GM12878 (cell line): ENCODE measurements at places on chromosomes 2 and 18.

DNA sequence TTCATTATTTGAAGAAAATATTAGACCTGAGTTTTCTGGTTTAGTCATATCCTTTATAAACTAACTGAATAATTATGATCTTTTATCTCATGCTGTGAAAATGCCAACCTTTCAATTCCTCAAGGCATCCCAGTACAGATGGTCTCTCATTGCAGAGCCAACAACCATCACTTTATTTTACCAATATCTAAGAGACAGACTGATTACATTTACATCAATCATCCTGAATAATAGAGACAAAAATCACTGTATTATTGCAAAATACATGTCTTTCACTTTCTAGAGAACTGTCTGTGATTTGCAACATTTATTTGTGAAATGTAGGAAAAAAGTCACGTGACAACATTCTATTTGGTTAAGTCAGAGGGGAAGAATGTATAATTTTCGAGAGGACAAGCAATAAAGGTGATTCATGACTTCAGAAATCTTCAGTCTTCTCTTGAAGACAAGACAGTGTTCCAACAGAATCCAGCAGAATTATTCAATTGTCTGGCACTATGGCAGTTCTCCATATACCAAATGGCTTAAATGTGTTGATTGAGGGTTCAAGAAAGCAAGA, 503.6 kb upstream of the SYT4 start:
- no peak for DNase-seq

DNA sequence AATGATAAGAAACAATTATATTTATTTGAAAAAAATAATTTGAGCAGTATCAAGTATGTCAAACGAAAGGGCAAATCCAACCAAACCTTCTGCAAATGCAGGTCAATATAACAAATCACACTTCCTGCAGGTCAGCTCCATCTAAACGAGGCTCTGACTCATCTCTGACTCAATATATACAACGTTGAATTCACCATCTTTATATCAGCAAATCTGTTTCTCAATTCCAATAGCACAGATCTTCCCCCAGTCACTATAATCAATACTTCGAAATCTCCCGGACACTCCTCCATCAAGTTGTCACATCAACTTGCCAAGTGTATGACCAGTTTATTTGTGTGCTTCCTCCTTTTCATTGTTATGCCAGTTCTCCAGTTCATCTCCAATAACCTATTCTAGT, 388.9 kb downstream of the ZEB2 start:
- DNase-seq, result no peak

DNA sequence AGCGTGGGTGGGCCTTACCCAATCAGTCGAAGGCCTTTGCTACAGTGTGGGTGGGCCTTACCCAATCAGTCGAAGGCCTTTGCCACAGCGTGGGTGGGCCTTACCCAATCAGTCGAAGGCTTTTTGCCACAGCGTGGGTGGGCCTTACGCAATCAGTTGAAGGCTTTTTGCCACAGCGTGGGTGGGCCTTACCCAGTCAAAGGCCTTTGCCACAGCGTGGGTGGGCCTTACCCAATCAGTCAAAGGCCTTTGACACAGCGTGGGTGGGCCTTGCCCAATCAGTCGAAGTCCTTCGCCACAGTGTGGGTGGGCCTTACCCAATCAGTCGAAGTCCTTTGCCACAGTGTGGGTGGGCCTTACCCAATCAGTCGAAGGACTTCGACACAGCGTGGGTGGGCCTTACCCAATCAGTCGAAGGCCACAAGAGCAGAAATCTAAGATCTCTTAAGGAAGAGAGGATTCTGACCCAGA, 16.3 kb upstream of the GAL3ST2 start:
- DNase-seq, result no peak

GRCh38 chr2:8244639-8245038, 437.2 kb upstream of the ID2 start:
- DNase-seq, result no peak

- no peak for DNase-seq
Measured at GRCh38 chr18:31102025-31102684, at the start of gene DSC2. DSC2 (minus strand) TSS chr18:31102421; CDS start chr18:31101971, 450 bp downstream.

- DNase-seq, result no peak
Measured at GRCh38 chr18:79457652-79458051, 61.9 kb downstream of the NFATC1 start.

- no peak for DNase-seq
Measured at GRCh38 chr2:217757108-217757463, 245.7 kb downstream of the TNS1 start.

GRCh38 chr2:144894612-144895599, 375.0 kb upstream of the ZEB2 start:
- no peak for DNase-seq

- DNase-seq, result no peak
Measured at GRCh38 chr2:55025627-55026026, 24.6 kb downstream of the RTN4 start.

GRCh38 chr2:159904127-159904958, 106.3 kb upstream of the CD302 start:
- no peak for DNase-seq

GRCh38 chr2:40370007-40370395, 81.9 kb downstream of the SLC8A1 start:
- DNase-seq, result no peak

- no peak for DNase-seq
Measured at GRCh38 chr2:113183264-113183663, 9.5 kb downstream of the PSD4 start.

DNA sequence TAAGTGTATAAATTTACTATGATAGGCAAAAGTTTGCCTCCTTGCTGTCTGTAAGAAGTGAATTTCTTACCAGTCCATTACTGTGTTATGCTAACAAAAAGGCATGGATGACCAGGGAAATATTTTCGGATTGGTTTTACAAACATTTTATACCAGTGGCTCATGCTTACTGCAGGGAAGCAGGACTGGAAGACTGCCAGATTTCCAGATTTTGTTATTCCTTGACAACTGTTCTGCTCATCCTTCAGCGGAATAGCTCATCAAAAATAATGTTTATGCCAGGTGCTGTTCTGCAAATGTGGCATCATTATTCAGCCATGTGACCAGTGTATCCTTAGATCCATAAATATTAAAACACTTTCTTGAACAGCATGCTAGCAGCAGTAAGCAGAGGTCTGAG, 40.4 kb upstream of the NETO1 start:
- no peak for DNase-seq

DNA sequence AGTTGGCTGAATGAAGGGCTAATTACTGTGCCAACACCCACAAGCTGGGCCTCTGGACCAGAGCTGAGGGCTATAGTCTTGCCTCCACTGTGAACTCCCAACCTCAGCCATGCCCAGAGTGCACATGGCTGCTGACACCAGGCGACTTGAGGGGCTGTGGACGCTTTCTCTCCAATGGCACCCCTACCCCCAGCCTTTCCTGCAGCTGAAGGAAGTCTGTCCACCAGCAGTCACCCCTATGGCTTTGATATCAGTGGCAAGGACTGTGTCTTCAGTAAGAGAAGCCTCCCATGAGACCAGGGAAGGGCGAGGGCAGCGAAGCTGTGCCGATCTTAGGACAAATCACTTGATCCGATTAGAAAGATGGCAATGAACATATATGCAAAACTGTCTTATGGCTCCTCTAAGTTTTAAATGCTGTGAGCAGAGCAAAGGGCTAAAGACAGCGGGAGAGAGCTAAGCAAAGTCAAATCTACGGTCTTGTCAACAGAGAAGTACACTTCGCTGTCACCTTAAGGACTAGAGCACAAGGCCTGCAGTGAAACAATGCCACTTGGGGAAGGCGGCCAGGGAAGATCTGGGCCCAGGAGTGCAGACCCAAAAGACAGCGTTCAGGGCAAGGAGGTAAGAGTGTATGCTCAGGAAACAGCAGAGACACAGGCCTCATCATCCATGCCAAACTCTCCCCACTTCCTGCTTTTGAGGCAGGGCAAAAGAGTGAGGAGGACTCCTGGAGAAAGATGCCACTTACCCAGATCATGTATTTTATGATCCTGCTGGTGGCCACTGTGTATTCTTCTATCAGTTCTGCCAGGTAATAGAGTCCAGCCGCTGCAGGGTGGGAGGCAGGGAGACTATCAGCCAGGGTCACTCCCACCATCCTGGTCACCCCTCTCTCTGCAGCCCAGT, 1.5 kb downstream of the TEX261 start:
- DNase-seq, result no peak

DNA sequence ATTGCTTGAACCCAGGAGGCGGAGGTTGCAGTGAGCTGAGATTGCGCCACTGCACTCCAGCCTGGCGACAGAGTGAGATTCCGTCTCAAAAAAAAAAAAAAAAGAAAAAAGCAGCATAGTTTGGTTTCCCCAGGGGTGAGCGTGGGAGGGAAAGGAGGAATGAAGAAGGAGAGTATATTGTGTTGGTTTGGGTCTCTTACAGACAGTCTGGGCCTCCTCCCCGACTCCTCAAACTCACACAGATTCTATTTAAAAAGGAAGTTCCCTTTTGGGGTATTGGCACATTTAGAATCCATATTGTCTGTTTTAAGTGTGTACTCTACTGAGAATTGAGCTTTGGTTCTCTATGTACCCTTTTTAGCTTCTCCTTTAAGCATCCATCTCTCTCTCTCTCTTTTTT, 27.4 kb upstream of the SLC20A1 start:
- no peak for DNase-seq

GRCh38 chr18:6810191-6810590, 80.7 kb downstream of the ARHGAP28 start:
- no peak for DNase-seq

GRCh38 chr2:24955921-24956320, 15.8 kb downstream of the DNAJC27 start:
- no peak for DNase-seq

GRCh38 chr2:8314063-8314462, 367.8 kb upstream of the ID2 start:
- DNase-seq, result no peak

- DNase-seq, result no peak
Measured at GRCh38 chr2:96256611-96257113, 9.1 kb downstream of the TMEM127 start.

DNA sequence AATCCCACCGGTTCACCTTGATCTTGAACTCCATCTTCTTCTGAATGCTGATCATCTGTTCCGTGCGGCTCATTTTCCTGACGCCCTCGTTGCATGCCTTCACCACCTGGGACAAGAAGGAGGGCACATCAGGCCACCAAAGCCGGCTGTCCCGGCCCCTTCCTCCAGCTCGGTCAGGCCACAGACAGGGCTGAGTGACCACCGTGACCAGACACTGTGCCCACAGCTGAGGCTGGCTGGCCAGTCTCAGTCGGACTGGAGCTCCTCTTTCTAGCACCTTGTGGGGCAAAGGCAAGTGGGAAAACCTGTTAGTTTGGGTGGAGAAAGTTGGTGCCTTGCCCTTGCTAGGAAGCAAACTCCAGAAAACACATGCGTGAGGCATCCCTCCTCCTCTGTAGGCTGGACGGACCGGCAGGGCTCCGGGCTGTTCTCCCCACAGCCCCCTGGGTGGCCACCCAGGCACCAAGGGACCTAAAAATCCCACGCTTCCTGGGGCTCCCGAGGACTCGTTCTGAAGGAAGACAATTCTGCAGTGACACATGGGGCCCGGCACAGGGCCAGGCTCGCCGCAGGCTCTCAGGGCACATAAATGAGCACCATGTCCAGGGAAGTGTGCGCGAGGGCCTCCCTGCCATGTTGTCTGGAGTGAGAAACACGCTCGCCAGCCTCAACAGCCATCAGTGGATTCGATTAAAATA, 15.3 kb downstream of the SNORC start:
- no peak for DNase-seq

DNA sequence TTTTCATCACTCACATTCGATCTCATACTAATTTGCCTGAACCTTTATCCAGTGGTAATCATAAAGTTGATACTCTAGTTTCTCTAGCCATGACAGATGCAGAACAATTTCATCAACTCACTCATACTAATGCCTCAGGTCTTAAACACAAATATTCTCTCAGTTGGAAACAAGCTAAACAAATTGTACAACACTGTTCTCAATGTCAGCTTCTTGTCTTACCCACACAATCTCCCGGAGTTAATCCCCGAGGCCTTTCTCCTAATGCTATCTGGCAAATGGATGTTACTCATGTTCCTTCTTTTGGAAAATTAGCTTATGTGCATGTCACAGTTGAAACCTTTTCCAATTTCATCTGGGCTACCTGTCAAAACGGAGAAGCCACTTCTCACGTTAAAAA, 11.5 kb upstream of the CNOT11 start:
- DNase-seq, result no peak

DNA sequence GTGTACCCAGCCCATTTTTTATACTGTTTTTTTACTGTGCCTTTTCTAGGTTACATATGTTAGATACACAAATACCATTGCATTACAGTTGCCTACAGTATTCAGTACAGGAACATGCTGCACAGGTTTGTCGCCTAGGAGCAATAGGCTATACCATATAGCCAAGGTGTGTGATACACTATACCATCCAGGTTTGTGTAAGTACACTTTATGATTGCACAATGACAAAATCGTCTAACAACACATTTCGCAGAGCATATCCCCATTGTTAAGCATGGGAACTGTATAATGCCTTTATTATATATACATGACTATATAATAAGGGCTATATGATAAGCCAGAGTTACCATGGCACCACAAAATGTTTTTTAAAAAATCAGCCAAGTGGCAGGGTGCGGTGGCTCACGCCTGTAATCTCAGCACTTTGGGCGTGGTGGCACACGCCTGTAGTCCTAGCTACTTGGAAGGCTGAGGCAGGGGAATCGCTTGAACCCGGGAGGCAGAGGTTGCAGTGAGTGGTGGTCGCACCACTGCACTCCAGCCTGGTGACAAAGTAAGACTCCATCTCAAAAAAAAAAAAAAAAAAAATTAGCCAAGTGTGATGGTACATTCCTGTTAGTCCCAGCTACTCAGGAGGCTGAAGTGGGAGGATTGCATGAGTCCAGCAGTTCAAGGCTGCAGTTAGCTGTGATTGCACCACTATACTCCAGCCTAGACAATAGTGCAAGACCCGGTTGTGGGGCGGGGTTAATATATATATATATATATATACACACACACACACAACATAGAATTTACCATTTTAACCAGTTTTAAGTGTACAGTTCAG, 2.8 kb upstream of the CENPA start:
- DNase-seq, result no peak

GRCh38 chr18:9861157-9861556, 24.6 kb upstream of the TXNDC2 start:
- DNase-seq, result peak; percentile 49

DNA sequence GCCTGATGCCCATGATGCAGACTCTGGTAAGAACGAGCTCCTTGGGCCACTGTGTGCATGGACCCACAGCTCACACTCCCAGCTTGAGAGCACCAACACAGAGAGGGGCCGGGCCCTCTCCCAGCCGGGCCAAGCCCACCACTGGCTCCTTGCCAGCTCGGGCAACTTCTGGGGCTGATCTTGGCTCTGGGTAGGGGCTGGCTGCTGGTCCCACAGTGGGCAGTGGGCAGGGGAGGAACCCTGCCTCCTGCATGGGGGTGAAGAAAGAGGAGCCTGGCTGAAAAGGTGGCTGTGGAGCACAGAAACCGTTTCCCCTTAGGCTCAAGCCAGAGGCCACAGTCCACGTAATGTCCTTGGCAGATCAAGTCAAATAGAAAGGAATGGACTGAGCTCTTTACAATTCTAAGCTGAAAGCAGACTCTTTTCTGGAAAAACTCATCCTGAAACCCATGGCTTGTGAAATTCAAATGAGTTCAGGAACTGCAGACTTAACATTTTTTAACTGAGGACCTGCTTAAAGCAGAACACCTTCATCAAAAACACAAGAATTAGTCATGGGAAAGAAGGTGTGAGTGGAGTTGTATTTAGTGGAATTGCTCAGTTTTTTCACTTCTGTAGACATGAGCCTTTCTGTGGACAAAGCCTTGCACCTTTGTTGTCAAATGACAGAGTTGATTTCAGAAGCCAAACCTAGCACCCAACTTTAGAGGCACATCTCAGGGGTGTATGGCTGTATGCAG, 104.9 kb downstream of the STPG4 start:
- no peak for DNase-seq

- DNase-seq, result no peak
Measured at GRCh38 chr2:188751816-188752215, 222.4 kb upstream of the COL3A1 start.

- no peak for DNase-seq
Measured at GRCh38 chr2:54083445-54083844, 32.0 kb upstream of the ACYP2 start.
